Muscle of arm (tissue), 14 donors: ENCODE measurements at places on chromosomes 11 and 22. TPM values are rescaled to one million over a fixed set of nuclear protein-coding genes. Genes with fewer than 3 reads are reported as not detected.
A peak's percentile ranks its signal among the peaks of the same experiment; 100 is the strongest.

- DNase-seq = no peak
Measured at GRCh38 chr11:106608677-106609076, 409.6 kb downstream of the GUCY1A2 start.

- DNase-seq = no peak
Measured at GRCh38 chr11:77316733-77317342, 15.4 kb upstream of the GDPD4 start.

DNA sequence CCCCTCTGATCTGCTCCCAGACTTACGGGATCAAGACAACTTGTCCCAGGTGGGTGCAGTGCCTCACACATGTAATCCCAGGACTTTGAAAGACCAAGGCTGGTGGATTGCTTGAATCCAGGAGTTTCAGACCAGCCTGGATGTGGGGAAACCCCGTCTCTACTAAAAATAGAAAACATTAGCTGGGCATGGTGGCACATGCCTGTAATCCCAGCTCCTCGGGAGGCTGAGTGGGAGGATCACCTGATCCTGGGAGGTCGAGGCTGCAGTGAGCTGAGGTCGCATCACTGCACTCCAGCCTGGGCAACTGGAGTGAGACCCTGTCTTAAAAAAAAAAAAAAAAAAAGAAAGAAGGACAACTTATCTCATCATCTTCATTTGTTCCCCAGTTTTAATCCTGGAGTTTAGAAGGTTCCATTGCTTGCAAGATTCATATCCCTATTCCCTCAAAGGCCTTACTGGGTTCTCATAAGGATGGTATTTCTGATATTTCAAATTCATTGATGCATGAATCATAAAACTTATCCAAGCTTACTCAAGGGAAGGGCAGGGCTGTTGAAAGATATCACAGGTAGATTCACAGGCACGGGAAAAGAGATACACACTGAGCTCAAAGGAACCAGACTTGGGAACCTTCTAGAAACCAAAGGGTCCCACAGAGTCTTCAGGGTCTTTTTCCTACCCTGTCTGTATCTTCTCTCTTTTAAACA lies 14.6 kb downstream of the ENDOD1 start:
- no peak for DNase-seq

GRCh38 chr11:113628912-113629311 lies 77.2 kb downstream of the TMPRSS5 start:
- no peak for DNase-seq

GRCh38 chr22:46576556-46577367 lies 39.3 kb upstream of the CELSR1 start:
- no peak for DNase-seq

- no peak for DNase-seq
Measured at GRCh38 chr22:48926643-48927042, 901.0 kb downstream of the BRD1 start.

DNA sequence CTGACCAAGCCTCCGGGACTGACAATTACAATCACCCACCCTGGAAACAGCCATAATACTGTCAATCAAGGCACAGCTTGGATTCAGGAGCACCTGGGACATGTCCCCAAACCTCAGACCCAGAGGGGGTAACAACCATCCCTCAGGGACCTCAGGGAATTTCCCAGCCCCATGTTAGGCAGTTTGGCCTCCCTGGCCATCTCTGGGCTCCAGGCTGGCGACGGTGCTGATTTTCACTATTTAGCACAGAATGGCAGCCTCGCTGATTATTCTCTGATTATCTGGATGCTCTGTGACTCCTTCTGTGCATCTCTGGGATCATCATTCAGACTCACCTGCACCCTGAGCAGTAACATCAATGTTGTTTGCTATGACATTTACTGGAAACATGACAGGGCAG lies 45.8 kb upstream of the VPREB1 start:
- no peak for DNase-seq

DNA sequence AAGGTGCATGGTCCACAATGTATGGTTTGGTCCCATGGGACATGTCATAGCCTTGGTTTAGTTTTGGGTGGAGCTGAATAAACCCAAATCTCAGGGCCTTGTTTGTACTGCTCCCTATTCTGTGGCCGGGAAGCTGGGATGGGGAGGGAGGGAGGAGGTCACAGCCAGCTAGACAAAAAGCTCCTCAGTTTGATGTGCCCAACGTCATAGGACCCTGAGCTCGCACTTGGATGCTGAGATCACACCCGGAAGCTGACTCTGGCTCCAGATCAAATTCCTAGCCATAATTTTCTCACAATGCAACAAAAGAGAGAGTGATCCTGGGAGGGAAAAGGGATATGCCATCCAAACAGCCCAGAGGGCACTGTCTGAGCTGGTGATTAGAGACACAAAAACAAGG lies 1.5 kb downstream of the HSPB2 start:
- no peak for DNase-seq

- DNase-seq = peak; percentile 71
Measured at GRCh38 chr11:64864473-64865285, 13.7 kb downstream of the EHD1 start.

- peak; percentile 51 for DNase-seq
Measured at GRCh38 chr11:77244277-77245027, 57.0 kb downstream of the GDPD4 start.

DNA sequence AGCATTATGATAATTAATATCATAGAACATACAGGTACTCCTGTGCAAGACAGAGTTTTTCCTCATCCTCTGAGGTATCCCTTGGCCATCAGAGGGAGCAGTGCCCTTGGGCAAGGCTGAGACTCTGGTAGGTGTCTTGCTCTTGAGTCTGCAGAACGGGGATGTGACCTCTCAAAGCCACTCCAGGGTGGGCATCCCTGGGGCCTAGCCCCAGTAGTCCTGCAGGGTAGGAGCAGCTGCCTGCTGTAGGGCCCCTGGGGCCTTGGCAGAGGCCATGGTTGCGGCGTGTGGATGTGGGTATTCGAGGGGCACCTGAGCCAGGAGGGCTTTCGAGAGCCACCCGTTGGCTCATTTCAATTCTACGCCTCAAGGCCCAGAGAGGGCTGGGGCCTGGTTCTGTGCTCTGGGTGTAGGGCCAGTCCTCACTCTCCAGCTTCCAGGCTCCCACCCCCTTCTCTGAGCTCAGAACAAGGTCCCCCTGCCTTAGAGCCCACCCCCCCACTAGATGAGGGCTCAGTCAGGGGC lies 7.7 kb upstream of the OMP start:
- no peak for DNase-seq

GRCh38 chr11:103959279-103959942 lies 77.0 kb upstream of the DDI1 start:
- DNase-seq = no peak

GRCh38 chr11:117468888-117469287 lies 141.2 kb downstream of the CEP164 start:
- DNase-seq = no peak

- DNase-seq = peak; percentile 11
Measured at GRCh38 chr11:43504316-43504950, 145.7 kb downstream of the TTC17 start.

GRCh38 chr11:69705901-69706787 lies 2.3 kb upstream of the FGF19 start:
- no peak for DNase-seq

GRCh38 chr22:25497181-25497641 lies 67.3 kb upstream of the GRK3 start:
- no peak for DNase-seq

- no peak for DNase-seq
Measured at GRCh38 chr11:44316659-44317240, 6.8 kb upstream of the ALX4 start.

GRCh38 chr11:69667619-69668604 lies 7.2 kb downstream of the LTO1 start:
- DNase-seq = no peak

DNA sequence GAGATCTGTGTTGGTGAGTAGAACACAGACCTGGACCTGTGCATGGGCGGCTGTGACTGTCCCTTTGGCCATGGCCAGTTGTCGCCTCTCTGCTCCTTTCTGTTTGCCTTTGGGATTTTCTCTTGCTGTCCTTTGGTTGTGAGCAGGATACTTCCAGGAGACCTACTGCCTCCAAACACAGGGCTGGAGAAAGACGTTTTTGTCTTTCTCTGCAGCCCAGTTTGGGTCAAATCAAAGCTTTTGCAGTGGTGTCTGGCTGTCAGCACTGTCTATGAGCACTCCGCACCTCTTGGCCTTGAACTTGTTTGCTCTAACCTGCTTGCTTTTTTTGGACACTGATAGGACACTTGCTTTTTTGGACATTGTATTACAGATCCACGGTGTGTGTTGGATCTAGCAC lies 108.9 kb upstream of the SORL1-AS1 start:
- DNase-seq = no peak

- peak; percentile 87 for DNase-seq
Measured at GRCh38 chr11:115699733-115700132, 195.5 kb upstream of the CADM1 start.

DNA sequence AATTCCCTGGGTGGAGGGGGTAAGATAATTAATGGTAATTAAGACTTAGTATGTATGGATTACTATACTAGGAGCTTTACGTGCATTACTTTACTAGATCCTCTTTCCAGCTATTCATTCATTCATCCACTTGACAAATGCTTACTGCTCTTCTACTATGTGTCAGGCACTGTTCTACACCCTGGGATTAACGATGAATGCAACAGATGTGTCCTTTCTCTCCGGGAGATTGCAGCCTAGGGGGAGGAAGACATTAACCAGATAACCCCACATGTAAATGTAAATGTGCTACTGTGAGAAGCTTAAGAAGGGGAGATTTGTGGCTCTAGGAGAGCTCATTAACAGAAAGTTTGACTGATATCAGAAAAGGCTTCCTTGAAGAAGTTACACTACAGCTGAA lies 1.7 kb downstream of the ANKK1 start:
- DNase-seq = no peak

DNA sequence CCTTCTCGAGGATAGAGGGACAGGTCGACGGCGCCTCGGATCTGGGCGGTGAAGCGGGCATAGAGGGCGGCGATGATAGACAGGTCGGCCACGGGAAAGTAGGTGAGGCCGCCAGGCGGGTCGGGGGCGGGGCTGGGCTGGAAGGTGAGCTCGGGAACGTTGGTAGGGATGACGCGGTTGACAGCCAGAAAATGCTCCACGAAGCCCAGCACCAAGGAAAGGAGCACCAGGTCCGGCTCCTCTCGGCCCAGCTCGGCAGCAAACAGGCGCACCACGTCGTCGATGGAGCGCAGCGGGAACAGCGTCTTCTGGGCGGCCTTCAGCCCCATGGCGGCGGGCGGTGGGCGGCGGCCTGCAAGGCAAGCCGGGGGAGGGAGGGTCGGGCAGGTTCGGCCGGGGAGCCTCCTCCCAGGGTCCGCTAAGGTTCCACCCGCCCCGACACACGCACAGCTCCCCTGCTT lies 540 bp downstream of the MEN1 start:
- DNase-seq = no peak

GRCh38 chr11:1564535-1565172 lies 7.4 kb downstream of the DUSP8 start:
- no peak for DNase-seq

DNA sequence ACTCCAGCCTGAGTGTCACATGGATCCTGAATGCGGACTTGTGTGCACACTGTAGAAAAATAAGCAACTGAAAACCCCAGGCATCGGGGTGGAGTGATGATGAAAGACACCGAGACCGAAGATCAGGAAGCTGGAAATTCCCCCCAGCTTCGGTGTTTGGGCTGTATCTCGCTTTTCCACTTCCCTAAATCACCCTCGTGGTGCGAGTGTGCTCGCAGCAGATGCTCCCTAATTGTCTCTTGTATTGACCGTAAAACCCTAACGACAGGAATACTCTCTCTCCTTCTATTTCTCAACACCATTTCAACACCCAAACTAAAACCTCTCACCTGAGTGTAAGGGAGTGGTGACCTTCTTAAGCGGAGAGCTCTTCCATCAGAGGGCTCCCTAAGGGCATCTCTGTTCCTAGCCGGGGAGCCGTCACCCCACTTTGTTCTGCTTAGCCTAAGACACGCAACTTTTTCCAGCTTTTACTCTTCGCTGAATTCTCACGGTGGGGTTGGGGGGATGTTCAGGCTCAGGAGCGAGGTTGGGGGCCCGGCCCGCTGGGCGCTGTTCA lies 635 bp upstream of the GRK3 start:
- DNase-seq = peak; percentile 38

DNA sequence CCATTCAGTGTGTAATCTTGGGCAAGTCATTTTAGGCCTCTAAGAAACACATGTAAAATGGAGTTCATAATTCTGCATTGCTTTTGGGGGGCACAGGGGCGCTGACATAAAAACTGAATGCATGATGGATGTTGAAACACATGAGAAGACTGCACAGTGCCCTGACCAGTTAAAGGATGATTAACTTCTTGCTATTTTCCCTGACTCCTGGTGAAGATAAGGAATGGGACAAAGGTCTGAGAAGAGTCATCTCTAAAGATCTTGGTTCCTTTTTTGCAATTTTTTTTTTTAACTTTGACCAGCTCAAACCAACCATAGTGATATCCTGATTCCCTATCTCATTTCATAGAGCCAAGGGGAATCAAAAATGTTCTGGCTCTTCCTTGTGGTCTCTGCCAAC lies 134.9 kb upstream of the TENM4 start:
- DNase-seq = no peak

DNA sequence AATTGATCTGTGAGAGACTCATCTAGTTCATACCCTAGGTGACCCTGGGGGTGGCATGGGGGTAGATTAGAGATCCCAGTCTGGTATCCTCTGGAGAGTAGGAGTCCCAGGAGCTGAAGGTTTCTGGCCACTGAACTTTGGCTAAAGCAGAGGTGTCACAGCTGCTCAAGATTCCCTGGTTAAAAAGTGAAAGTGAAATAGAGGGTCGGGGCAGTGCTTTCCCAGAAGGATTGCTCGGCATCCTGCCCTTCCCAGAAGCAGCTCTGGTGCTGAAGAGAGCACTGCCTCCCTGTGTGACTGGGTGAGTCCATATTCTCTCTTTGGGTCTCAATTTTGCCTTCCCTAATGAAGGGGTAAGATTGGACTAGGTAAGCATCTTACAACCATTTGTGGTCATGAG lies 653 bp downstream of the IL18BP start:
- DNase-seq = no peak

Gene RAC2
- polyA plus RNA-seq = 4.7 TPM

Gene MMP13
- not detected for polyA plus RNA-seq

Gene NAALAD2
- 5.7 TPM for polyA plus RNA-seq

Gene DDT
- 45.5 TPM for polyA plus RNA-seq

Gene APOA1
- polyA plus RNA-seq = 1.1 TPM

Gene OR51E2
- polyA plus RNA-seq = 1.7 TPM

Gene SOX10
- polyA plus RNA-seq = 24.9 TPM

Gene C11orf87
- polyA plus RNA-seq = not detected

Gene MS4A12
- not detected for polyA plus RNA-seq

Gene OR51M1
- polyA plus RNA-seq = not detected

Gene SHANK2
- 1.2 TPM for polyA plus RNA-seq

Gene C11orf65
- polyA plus RNA-seq = 2.1 TPM

Gene OR8A1
- polyA plus RNA-seq = 0.78 TPM

Gene GLB1L3
- not detected for polyA plus RNA-seq

Gene TMEM45B
- 0.19 TPM for polyA plus RNA-seq

Gene CARD18
- polyA plus RNA-seq = 0.37 TPM

Gene KIAA1671
- polyA plus RNA-seq = 35.1 TPM

Gene MAJIN
- polyA plus RNA-seq = not detected
